ENCODE measurements at places on chromosomes 1 and 21. TPM values are rescaled to one million over a fixed set of nuclear protein-coding genes. Genes with fewer than 3 reads are reported as not detected.

Gene GJB5
- not detected for total RNA-seq

Gene CFHR1
- total RNA-seq: 0.39 TPM

Gene SLC16A4
- total RNA-seq: 91.7 TPM

Gene IVL
- total RNA-seq: not detected

Gene SH3BGR
- total RNA-seq: 12.8 TPM

Gene SYTL1
- 1.0 TPM for total RNA-seq

DNA sequence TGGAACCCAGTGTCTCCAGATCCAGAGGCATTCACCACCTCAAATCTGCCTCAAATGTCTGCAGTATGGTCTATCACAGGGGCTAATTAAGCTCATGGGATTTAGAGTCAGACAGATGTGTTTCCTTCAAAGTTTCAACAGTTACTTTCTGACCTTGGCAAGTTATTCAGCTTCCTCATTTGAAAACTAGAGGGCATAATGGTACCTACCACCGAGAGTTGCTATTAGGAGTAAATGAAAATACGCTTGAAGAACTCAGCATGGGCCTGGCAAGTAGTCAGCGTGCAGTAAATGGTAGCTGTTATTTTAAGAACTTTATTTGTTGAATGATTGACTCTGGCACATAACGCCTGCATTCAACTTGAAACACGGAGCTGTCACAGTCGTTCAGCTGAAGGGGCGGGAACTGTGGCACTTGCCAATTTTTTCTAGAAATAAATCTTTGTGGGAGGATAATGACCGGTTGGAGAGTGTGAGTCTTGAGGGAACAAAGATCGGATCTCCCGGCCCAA is 1.2 kb upstream of the CAP1 start:
- peak; percentile 39 for DNase-seq

DNA sequence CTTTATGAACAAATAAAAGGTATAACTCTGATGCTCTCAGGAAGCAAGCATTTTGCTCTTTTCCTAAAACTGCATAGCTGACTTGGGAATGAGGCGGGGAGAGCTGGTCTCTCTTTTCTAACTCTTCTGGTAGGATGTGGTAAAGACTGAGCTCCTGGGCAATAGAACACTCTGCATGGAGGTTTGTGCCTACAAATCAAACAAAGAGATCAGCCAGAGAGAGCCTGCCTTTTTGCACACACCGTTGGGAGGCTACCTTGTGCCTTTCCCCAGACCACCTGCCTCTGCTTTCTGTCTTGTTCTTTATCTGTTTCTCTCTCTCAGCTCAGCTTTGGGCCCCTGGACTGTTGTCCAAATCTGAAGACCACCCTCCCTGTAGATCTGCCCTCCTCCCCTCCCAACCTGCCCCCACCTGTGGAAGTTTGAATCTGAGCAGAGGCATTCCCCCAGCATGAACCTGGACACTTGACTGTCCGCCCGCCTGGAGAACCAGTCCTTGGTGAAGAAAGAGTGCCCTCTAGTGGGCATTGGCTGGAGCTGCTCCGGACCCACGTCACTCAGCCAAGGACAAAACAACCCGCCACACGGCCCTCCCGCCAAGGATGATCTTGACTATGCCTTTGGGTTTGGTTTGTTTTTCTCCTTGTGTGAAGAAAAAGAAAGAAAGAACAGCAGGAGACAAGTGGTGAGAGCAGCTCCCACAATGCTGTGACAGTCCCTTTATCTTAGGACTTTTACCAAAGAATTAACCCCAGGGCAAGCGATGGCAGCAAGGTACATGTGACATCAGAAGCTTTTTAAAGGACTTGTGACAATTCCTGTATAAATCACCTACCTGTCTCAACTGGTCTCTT is 228.2 kb downstream of the PBX1 start:
- peak; percentile 73 for DNase-seq

DNA sequence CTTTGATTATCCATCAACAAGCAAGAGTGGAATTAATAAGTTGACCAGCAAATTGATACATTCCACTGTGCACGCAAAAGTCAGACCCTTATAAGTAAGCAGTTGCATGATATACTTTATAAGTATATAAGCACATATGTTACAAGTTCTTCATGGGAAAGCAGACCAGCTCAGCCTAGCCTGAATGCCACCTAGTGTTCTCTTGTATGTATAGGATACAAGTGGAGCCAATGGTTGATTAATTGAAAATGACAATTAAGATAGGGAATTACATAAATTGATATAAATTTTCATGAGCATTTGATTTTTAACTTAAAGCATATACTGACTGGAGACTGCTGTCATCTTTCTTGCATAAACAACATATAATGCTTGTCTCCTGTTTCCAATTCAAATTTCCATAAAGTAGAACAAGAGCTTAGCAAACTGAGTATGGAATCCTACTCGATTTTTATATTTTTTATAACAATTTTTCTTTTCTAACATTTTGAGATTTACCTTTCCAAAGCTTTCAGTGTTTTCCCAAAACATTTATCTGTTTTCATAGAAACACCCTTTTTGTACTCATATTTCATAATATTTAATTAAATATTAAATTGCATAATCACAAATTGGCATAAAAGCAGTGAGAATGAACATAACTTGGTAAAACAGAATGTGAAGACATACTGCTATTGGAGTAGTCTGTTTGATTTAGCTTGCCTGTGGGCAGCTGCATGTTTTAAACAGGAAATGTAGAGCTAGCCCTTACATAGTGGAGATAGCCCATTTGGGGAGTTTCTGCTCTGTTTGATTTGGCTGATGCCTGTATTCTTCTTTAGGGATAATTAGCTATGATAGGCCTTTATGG is 62.8 kb downstream of the MAGI3 start:
- peak; percentile 10 for DNase-seq

DNA sequence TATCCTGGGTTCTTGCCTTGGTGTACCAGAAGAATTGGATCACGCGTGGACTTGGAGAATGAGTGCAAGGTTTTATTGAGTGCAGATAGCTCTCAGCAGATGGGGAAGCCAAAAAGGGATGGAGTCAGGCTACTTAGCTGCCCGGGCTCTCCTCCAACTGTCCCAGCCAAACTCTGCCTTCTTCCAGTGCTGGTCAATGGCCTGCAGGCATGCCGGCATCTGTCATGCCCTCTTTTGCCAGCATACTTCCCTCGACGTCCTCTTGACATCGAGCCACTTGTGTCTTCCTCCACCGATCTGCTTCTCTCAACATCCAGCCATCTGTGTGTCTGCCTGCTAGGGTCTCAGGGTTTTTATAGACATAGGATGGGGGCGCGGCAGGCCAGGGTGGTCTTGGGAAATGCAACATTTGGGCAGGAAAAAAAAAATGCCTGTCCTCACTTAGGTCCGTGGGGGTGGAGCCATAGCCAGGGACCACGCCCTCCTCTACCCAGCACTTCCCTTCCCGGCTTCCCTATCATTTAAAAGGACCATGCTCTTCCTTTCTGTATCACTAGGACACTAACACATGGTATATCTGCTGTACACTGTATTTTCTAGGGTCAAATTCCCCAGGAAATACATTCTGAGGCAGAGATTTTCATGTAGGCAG is 47.0 kb upstream of the BCAR3 start:
- no peak for DNase-seq

DNA sequence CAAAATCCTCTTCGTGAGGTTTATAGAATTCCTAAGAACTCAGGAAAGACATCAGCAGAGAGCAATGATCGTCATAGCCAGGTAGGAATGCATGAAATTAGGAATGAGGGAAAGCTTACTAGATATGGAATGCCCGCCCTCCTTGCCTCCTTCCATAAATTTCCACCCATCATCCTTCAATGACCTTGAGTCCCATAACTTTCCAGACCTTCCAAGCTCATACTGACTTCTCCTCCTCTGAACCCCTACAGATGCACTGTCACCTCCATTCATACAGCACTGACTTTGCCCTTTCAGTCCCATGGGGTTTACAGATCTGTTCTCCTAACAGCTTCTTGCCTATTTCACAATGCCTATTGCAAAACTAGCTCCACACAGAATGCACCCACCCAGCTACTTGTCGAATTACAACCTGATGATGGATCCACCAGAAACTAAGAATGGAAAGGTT is 23.8 kb upstream of the PPP1R15B start:
- no peak for DNase-seq

DNA sequence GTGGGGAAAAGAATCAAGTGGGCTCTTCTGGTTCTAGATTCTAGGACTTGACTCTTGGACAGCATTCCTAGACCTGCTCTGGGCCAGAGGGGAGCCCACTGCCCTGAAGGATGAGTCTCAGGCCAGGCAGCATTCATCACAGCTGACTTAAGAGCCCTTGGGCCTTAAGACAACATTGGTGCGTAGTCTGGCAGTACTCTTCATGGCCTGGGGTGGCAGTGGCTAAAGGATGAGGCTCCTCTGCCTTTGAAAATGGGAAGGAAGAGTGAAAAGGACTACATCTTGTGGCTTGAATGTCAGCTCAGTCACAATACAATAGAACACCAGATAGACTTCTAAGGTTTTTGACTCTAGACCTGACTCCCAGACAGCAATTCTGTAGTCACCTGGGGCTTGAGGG is 1415.1 kb upstream of the PRMT6 start:
- no peak for DNase-seq

DNA sequence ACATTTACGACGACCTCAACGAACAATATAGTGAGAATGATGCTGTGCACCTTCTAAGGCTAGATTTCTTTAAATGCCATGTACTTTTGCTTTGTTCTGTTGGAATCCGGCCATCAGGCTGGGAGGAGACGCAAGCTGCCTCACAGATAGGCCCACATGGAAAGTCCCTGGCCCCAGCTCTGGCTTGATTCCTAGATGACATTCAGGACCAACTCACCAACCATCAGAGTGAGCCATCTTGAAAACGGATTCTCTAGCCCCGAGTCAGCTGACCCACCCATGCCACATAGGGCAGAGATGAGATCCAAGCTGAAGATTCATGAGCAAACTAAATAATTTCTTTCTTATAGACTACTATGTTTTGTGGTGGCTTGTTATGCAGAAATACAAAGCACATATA is 164.4 kb downstream of the ZNF281 start:
- no peak for DNase-seq

Measured in H4 (cell line).